ENCODE measurements at places on chromosomes 1 and 21.

- DNase-seq, result no peak
Measured at GRCh38 chr21:36918291-36918690, 48.2 kb downstream of the HLCS start.

GRCh38 chr1:206808615-206809014 is 36.3 kb upstream of the IL10 start:
- no peak for DNase-seq

DNA sequence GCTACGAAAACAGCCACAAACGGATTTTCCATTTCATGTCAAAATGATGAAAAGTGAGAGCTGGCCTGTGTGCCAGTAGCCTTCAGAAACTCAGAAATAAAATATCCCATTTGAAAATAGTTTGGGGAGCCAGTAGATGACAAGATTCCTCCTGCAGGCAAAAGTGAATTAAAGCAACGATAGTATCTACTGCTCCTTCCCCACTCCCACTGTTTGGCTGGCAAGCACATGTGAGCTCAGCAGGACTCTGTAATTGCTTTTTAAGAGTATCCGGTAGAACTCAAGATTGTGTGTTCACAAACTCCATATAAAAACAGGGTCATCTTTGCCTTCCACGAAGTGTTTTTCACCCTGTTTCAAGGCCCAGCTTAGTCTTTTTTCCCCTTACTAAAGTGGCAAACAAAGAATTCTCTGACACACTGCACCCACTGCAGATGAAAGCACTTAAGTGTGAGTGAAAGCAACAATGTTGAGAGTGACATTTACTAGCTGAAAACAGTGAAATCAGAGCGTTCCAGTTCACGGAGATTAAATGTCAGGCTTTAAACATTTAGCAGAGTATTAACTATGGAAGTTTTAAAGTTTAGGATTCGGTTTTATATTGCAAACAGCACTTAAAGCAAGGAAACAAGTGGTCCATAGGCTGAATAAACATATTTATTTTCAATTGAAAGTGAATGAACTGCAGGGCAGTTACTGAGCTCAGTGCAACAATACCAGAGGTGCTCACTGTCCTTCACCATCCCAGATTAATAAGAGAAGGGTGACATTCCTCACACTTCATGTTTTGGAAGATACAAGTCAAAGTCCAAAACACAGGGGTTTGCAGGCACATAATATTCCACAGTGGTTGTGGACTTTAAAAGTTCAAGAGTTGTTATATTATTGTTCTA is 70.0 kb downstream of the ALG14 start:
- no peak for DNase-seq

DNA sequence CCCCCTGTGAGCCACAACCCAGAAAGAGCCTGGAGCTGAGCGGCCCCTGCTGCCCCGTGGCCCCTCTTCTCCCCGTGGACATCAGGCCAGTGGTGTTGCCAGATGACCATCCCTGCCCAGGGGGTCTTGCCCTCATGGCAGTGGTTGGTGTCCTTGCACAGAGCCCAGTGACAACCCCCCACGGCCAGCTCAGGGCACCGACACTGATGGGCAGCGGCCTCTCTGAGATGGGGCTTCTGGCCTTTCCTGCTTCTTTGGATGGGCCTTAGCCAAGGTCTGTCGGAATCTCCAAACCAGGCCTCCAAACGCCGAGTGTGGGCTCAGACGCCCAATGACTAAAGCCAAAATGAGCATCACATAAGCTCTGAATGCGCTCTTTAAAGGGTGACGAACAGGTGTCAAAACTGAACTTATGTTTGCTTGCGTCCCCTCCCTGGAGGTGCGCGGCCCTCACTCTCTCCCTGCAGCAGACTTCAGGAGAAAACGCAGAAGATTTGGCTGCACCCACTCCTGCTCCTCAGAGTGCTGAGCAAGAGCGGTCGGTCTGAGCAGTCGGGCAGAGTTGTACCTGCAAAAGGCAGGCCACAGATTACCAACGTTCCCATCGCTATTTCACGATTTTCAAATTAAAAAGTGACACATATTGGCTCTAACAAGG is 41.9 kb downstream of the UBE2G2 start:
- no peak for DNase-seq

DNA sequence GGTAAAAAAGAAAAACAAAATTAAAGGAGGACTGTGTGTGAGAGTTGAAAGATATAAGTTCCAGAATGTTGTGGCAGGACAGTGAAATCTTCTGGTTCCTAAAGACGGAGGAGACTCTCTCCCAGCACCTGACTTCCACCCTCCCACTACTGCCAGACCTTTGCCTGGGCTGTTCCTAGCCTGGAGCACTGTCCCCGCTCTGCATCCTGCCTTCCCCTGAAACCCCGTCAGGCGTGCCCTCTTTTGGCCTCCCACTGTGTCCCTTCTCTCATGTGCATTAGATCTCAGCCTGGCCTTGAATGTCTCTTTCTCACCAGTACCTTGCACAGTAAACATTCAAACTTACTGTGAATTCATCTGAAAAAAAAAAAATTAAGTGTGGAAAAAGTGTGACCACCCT is 74.1 kb downstream of the VPS26C start:
- DNase-seq, result no peak

- no peak for DNase-seq
Measured at GRCh38 chr1:168050880-168051279, 85.8 kb downstream of the GPR161 start.

- no peak for DNase-seq
Measured at GRCh38 chr1:8754247-8754650, 63.2 kb downstream of the RERE start.

DNA sequence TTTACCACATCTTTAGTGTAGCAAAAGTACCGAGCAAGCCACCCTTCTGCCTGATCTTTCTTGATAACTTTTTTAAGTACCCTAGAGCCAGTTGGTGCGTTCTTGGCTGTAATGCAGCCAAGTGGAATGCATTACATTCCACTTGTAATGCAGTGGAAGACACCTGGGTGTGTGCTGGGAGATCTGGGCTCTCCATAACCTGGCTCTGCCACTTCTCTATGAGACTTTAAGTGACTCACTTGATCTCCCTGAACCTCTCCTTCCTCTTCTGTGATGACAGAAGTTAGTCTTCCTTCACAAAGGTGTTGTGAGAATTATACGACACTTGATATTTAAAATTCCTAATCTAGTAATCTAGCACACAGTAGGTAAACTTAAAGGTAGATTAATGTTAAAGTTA is 35.3 kb upstream of the NFIA start:
- no peak for DNase-seq

- no peak for DNase-seq
Measured at GRCh38 chr1:6603915-6604558, 1.4 kb upstream of the KLHL21 start.

DNA sequence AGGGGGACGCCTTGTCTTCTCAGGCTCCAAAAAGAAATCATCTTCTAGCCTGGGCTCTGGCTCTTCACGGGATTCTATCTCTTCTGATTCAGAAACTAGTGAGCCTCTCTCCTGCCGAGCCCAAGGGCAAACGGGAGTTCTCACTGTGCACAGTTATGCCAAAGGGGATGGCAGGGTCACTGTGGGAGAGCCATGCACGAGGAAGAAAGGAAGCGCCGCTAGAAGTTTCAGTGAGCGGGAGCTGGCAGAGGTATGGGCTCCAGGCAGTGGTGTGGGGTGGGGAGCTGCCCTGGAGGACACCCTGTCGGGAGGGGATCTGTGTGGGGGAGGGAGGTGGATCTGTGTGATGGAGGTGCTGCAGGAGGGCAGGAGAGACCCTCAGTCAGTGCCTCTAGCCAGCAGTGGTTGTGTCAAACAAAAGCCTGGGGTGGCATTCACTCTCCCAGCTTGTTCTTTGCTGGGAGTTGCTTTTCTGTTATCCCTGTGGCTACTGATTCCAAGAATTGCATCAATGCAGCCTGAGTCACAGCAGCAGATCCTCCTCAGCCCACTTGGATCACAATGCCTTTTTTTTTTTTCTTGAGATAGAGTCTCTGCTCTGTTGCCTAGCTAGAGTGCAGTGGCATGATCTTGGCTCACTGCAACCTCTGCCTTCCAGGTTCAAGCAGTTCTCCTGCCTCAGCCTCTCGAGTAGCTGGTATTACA is 21.8 kb downstream of the KDM4A start:
- DNase-seq, result no peak

- DNase-seq, result no peak
Measured at GRCh38 chr1:107824946-107825345, 140.0 kb downstream of the VAV3 start.

DNA sequence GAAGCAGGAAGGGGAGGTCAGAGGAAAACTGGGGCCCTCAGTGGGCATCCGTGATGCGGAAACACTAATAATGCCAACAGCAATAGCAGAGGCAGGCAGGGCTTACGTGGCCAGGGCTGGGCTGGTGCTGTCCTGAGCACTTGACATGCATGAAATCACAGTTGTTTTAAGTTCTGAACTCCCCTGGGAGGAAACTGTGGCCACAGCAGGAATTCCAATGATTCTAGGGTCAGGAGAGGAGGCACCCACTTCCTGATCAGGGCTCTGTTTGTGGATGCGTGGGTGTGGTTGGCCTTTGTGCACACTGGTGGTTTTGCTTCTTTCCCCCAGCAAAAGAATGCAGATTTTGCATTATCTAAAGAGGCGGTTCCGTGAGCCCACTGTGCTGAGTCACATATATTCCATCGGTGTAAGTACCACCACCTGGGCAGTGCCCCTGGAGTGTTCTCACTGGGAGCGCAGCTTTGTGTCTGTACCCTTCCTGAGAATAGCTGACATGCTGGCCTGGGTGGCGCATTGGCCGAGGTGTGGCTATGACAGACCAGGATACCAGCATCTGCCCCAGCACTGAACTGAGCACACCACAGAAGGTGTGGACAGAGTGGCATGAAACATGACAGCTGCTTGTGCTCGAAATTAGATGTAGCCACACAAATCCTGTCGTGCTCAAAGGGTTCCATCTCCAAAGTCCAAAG is 71.0 kb downstream of the PDE9A start:
- no peak for DNase-seq

- DNase-seq, result no peak
Measured at GRCh38 chr1:91701472-91701869, 184.5 kb downstream of the TGFBR3 start.

- DNase-seq, result no peak
Measured at GRCh38 chr1:231049121-231049979, 9.3 kb upstream of the FAM89A start.

DNA sequence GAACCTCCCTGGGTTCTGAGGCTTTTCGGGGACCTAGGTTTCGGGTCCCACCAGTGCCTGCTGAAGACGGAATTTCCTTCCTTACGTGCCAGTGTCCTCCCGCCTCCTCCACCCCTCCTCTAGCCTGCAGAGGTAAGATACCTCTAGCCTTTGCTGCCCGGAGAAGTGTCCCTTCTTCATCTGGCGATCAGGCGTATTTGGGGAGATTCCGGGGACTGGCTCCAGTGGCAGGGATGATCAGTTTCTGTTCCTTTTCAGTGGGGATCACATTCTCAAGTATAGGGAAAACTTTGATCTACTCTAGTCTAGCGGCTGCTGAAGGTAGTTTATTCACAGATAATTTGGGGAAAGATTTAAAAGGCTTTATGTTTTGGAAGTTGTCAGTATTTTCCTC is 674 bp downstream of the CEP350 start:
- DNase-seq, result no peak

- no peak for DNase-seq
Measured at GRCh38 chr1:53576866-53577760, 117.9 kb downstream of the DMRTB1 start.

DNA sequence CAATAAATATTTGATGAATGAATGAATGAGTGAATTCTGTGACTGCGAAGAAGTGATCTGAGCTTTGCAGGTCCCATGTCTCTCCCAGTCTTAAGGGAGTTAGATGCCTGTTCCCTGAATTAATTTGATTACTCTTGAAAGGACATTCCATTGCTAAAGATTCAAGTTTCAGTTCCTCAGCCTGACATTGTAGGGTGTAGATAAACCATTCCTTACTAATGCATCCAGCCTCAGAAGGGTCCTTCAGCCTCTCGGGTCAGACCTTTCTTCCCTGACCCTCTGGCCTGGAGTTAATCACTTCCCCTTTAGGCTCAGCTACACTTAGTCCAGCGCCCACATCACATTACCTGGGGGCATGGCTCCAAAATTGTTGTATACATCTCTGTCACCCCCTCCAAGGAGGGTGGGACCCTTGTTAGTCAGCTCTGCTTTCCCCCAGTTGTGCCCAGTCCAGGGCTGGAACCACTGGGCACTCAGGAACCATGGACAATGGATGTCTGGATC is 2.6 kb downstream of the INSRR start:
- no peak for DNase-seq

DNA sequence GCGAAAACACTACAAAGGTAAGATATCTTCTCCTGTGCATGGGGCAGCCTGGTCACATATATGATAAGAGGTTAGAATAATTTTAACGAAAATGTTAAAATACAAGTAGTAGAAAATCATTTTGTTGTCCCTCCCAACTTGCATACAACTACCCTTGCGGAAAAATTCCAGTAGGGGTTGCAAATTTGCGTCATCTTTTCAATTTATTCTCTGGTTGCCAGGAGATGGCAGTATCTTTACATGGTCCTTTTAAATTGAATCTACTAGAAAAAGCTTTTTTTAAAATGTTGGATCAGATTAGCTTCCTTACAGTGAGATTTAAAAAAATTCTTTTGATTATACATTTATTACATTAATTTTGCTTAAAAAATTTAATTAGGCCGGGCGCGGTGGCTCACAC is 10.9 kb downstream of the S100PBP start:
- DNase-seq, result no peak

DNA sequence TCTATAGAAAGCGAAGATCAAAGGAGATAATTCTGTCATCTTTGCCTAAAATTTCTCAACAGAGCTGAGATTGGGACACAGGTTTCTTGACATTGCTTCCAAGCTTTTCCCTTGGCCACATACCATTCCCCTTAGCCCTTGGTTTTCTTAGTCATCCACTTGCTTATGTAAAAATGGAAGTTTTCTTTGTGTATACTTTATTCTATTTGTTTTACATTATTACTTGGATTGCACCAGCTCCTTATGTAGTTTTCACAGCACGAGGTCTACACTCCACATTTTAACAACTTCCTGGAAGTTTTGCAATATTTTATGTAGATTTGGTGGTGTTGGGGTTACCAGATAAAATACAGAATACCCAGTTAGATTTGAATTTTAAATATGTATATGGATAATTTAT is 129.8 kb downstream of the PLA2G4A start:
- no peak for DNase-seq

DNA sequence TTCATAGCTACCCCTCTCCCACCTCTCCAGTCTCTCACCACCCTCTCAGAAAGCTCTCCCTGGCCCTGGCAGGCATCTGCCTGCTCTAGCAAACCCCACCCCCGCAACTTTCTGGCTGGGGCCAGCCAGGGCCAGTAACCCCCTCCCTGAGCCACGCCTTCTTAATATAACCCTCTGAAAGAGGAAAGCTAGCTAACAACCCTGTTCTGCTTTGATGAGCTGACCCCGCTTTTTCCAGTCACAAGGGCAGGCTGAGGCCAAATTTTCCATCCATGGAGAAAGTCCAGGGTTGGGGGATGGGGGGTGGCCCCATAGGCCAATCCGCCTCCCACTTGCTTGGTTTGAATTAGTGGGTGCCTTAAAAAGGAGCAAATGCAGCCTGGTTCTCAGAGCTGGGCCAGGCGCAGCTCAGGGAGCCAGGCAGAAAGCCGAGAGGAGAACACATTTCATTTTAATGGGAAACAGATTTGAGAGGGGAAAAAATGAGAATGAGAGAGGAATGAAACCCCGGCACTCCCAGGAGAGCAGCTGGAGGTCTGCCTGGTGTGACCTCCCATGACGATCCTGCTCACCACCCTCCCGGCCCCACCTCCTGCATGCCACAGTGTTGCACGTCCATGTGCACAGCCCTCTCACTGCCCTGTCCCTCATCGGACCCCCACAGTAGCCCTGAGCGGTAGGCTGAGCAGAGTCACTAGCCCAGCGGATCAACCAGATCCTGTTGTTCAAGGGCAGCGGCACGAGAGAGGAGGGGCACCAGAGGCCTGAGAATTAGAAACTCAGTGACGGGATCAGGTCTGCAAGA is 62.3 kb downstream of the OPTC start:
- no peak for DNase-seq

GRCh38 chr1:60265560-60266535 is 192.3 kb upstream of the C1orf87 start:
- no peak for DNase-seq
